ENCODE measurements at places on chromosomes 5 and 9.
A peak's percentile ranks its signal among the peaks of the same experiment; 100 is the strongest.

DNA sequence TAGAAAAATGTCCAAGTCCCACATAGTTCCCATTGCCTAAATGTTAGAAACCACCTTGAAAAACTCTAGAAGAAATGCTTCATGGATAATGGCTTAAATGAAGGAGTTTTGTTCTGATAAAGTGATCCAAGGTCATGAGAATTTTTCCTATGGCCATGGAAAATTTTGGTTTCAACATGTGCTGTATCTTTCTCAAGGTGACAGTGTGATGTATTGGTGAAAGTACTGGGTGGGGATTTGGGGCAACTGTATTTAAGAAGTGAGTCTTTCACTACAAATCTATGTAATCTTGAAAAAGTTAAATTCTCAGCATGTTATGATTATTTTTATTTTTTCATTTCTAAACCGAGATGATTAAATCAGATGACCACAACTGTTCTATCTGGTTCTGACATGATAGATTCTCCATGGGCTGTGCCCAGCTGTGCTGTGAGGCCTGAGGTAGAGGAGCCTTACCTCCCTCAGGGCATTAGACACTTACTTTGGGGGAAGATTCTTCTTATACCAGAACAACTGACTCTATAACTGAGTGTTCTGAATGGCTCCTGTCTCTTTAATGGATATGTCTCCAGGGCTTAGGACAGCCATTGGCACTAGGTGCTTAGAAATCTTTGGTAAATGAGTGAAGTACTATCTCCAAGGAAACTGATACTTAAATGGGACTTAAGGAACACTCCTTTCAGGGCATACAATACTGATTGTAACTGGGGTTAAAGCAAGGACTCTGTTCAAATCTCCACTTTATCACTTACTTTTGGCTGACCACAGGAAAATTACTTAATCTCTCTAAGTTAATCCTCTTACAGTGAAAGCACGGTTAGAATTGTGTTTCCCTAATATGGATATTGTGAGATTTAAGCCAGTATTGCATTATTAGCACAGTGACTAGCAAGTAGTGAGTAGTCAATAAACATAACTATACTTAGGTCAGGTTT, 397.4 kb upstream of the MEF2C start:
- no peak for DNase-seq

- peak; percentile 12 for DNase-seq
These were observed 767 bp downstream of the RALGPS1 start for GRCh38 chr9:126915281-126915816.

DNA sequence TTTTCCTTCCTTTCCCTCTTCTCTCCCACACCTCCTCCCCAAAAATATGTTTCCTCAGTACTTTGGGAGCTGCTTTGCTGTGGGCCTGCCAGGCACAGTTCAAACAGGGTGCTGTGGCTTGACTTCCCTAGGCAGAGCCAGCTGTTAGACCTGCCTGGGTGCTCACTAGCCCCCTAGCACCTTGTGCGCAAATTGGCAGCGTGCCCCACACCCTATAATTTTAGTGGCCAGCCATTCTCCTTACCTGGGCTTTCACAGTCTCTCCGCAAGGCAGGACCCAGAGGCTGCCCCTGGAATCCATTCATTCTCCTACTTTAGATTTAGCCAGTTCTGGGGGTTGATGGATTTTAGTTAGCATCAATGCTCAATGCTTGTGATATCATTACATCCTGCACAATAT, 72.3 kb downstream of the ANGPTL2 start:
- DNase-seq: no peak

- DNase-seq: no peak
These were observed 276.6 kb downstream of the MAST4 start for GRCh38 chr5:66872736-66873331.

GRCh38 chr5:153888781-153889180, 149.9 kb downstream of the FAM114A2 start:
- DNase-seq: no peak

DNA sequence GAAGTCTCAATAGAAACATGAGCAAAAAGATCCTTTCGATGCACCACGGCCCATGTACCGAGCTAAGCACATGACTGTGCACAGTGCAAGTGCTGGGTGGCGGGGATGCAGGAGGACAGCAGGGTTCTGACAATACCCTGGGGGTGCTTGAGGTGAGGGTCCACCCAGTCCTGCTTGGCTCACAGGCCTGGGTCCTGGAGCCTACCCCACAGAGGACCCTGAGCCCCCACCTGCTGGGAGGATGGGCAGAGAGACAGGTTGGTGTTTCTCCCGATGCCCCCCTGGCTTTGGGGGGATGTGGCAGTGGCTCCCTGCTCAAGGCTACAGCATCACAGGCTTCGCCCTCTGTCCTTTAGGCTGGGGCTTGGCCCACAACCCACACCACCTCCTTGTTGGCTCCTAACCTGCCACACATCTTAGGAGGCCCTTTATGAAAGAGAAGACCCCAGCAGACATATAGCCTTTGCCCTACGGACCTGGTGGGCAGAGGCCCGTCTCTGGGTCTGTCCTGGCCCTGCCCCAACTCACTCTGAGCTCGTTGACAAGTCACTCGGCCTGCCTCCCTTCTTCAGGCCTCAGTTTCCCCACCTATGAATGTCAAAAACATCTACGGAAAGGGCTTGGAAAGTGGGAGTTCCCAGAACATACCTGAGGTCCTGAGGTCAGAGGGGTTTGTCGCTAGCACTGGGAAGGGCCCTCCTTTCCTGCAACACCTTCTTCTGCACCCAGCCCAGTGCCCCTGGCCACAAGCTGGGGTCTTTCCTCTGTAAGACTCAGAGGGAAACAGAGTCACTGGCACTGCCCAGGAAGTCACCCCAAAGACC, 50.3 kb downstream of the BARX1 start:
- DNase-seq: no peak

- DNase-seq: no peak
These were observed 503.7 kb downstream of the ANXA1 start for GRCh38 chr9:73655363-73655762.

- no peak for DNase-seq
These were observed 123.5 kb upstream of the LMX1B start for GRCh38 chr9:126490214-126490631.

DNA sequence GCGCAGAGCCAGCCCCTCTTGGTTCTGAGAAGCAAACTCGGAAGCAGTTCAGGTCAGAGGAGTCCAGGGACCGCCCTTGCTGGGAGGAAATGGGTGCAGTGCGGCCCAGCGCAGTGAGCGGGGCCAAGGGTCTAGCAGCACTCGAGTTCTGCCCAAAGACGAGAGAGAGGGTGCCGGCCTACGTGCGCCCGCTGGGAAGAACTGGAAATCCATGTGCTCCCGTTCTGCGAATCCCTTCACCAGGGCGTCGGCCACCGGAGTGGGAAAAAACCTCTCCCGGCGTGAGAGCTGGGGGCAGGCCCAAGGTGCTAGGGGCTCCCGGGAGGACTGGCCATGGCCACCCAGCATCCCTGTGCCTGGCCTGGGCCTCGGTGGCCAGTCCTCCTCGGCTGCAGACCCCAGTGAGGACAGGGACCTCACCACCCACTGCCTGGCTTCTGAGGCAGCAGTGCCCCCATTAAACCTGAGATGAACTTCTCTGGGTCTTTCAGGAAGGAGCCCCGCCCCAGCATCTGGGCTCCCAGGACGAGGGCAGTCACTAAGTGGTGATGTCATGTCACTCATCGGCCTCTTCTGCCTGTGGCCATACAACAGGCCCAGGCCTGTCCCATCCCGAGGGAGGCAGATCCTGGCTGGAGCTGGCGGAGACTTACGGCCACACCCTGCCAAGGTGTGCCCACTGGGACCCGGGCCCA, 10.6 kb downstream of the TMEM250 start:
- no peak for DNase-seq

Measured in stimulated activated CD8-positive, alpha-beta memory T cell treated with anti-CD3 and anti-CD28 coated beads, Interleukin-7, amount 100 ng/mL, for 1 hour (primary cell).